Dermis blood vessel endothelial cell (primary cell): ENCODE measurements at places on chromosomes 2 and 18. TPM values are rescaled to one million over a fixed set of nuclear protein-coding genes. Genes with fewer than 3 reads are reported as not detected.

SCN7A gene
- total RNA-seq = under 0.01 TPM in 1 of 2 replicates, not detected in the other

RAB31 gene
- 27.2 and 44.3 TPM in 2 replicates for total RNA-seq

ANXA4 gene
- 37.3 and 44.0 TPM in 2 replicates for total RNA-seq

RBKS gene
- 0.98 and 1.2 TPM in 2 replicates for total RNA-seq

PROC gene
- 0.17 TPM in 1 of 2 replicates, not detected in the other for total RNA-seq

TOGARAM2 gene
- total RNA-seq = 0.19 TPM in 1 of 2 replicates, not detected in the other

FIGN gene
- total RNA-seq = under 0.01 and 0.23 TPM in 2 replicates

CNDP1 gene
- total RNA-seq = not detected in 2 replicates

SGPP2 gene
- total RNA-seq = 0.05 and 0.17 TPM in 2 replicates

CGREF1 gene
- 4.8 TPM in 2 replicates for total RNA-seq

C1QL2 gene
- total RNA-seq = not detected in 2 replicates

GPR39 gene
- total RNA-seq = under 0.01 TPM in 1 of 2 replicates, not detected in the other

LAMA3 gene
- 14.1 and 15.9 TPM in 2 replicates for total RNA-seq

EMILIN1 gene
- total RNA-seq = 33.7 and 41.9 TPM in 2 replicates

TCF7L1 gene
- total RNA-seq = 8.5 and 12.1 TPM in 2 replicates

SCN2A gene
- total RNA-seq = under 0.01 TPM in 2 replicates

RBMS1 gene
- 64.3 and 82.8 TPM in 2 replicates for total RNA-seq

KCNJ13 gene
- not detected in 2 replicates for total RNA-seq

ANKRD30BL gene
- not detected in 2 replicates for total RNA-seq

HTR2B gene
- 4.4 and 4.8 TPM in 2 replicates for total RNA-seq

TMEM163 gene
- 0.09 and 0.34 TPM in 2 replicates for total RNA-seq

HIBCH gene
- 22.6 and 26.2 TPM in 2 replicates for total RNA-seq

PPP1CB gene
- total RNA-seq = 126 and 143 TPM in 2 replicates

MREG gene
- total RNA-seq = 2.0 and 3.9 TPM in 2 replicates

SLC4A3 gene
- 0.17 and 0.37 TPM in 2 replicates for total RNA-seq

FER1L5 gene
- under 0.01 TPM in 1 of 2 replicates, not detected in the other for total RNA-seq
